ENCODE measurements at places on chromosomes 7 and 10.

- no peak for DNase-seq
These were observed 84.1 kb upstream of the GNA12 start for GRCh38 chr7:2928256-2928612.

DNA sequence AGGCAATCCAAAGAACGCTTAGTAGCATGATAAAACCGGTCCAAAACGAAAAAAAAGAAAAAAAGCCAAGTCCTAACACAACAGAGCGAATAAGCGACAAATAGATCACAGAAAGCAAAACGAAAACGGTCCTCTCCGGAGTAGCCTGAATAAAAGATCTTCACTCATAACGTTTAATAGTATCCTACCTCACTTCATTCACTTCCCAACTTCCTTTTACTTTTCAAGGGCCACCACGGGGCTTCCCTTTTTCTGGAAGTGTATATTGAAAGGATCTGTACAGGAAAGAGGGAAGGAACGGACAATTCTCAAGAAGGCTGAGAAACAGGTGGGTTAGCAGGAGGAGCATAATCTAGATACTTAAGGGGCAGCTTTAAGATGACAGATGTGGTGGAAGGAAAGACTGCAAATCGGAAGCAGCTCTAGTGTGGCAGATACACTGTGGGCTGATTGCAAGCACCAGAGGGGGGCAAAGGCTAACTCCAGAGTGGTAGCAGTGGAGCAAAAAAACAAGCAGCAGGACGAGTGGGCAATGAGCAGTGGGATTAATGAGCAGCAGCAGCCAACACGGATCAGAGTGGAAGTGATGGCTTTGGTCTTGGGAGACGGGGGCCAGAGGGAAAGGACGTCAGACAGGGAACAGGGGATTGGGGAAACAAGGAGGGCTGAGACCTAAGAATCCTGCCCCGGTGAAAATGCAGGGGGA is 866 bp downstream of the CNOT4 start:
- DNase-seq: no peak

DNA sequence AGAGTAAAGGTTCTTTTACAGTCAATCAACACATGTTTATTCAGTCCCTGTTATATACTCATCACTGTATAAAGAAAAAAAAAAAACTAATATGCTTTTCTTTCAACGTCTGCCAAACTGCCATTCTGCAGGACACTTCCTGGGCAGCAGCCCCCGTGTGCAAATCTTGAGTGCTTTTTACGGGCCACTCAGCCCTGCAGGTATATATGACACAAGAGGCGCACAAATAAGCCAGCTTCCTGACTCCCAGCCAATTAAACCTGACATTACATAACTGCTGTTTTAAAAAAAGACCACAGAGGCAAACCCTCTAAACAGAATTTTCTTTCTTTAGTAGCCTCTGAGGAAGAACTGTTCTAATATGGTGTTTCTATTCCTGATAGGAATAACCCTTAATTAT is 263.0 kb upstream of the NEBL start:
- no peak for DNase-seq

DNA sequence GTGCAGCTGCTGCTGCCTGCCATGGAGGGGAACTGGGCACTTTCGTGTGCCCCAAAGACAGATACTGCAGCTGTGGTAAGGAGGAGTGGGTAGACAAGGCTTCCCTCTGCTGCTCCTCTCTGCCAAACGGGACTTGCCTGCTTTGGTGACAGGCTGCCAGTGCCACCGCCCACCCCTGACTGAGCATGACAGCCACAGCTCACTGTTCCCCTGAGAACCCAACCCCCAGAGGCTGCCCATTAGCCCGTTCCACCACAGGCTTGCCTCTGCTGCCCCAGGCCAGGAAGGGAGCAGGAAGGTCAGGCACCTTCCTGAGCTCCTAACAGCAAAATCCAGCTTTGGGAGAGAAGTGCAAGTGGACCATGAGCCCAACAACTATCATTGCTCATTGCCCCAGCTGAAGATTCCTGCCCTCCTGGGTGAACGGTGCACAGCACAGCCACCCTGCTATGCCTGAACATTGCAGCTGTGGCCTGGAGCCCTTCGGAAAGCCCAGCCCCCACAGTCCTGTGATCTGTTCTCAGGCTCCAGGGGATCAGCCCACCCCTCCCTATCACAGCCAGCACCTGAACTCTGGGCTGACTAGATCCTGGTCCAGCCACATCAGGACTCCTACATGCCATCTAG is 58.7 kb upstream of the ANTXRL start:
- DNase-seq: no peak

GRCh38 chr10:69421611-69422308 is 5.0 kb upstream of the TACR2 start:
- no peak for DNase-seq

DNA sequence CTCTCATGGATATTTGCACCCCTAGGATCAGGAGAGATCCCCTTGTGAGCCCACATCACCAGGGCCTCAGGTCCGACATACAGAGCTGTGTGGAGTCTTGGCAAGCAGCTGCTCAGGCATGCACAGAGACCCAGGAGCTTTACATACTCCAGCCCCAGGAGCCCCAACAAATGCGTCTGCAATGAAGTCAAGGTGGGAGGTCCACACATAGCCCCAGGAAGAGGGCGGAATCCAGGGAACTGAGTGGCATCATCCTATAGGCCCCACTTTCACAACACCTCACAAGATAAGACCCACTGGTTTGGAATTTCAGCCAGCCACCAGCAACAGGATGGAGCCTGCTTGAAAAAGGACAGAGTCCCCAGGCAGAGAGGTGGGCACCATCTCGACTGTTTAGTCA is 106.7 kb downstream of the LSMEM1 start:
- DNase-seq: no peak

- peak; percentile 52 for DNase-seq
These were observed 14.9 kb downstream of the DUSP5 start for GRCh38 chr10:110512461-110513187.

DNA sequence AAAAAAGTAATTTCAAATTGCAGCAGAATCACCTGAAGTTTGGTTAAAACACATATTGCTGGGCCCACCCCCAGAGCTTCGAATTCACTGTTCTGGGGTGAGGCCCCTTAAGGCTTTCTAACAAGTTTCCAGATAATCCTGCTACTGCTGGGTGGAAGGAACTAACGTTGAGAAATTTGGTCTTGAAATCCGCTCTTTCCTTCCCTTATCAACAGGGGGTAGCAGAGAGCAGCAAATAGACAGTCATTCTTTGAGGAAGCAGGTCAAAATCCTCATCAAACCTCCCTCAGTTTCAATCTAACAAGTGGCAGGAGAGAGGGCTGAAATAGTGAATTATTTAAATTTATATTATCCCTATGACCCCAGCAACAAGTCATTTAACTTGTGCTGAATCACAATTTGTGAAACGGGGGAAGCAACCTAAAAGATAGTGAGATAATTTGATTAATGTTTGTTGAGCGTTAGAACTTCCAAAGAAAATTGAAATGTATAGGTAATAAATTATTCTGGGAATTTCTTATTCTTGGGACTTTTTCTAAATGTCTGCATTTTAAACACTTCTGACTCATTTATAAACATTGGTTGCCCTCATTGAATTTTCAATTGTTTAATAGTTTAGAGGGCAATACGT is 21.7 kb upstream of the MALSU1 start:
- peak; percentile 3 for DNase-seq

DNA sequence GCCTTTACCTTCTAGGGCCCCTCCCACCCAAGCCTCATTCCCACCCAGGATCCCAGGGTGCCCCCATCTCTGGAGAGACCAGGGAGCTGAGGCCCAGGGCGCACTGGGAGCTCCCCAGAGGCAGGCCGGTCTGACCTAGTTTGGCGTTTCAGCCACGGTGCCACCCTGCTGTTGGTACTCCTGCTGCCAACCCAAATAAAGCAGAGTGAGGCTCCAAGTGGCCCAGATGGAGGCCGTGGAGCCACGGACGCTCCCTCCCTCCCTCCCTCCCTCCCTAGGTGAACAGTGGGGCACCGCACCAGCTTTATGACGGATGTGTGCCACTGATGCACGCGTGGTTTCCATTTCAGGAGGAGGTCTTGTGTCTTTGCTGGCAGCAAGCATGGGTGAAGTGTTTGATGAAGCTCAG is 1.8 kb downstream of the INPP5A start:
- DNase-seq: peak; percentile 25

DNA sequence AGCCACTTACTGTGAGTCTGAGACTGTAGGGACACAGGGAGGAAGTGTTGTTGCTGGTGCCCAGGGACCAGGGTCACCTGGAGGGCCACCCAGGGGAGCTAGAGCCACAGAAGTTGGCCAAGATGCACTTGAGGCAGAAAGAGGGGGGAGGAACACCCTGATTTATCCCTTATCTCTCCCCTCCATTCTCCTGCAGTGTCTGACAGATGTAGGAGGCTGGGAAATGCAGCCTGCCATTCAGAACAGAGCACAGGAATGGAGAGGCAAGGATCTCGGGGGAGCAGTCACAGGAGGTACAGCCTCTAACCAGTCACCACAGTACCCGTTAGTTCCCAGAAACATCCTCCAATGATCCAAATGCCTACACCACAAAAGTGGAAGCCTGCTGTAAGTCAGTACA is 118.4 kb upstream of the SLC26A5 start:
- DNase-seq: no peak

- no peak for DNase-seq
These were observed 82.6 kb downstream of the DNMBP start for GRCh38 chr10:99926925-99927720.

DNA sequence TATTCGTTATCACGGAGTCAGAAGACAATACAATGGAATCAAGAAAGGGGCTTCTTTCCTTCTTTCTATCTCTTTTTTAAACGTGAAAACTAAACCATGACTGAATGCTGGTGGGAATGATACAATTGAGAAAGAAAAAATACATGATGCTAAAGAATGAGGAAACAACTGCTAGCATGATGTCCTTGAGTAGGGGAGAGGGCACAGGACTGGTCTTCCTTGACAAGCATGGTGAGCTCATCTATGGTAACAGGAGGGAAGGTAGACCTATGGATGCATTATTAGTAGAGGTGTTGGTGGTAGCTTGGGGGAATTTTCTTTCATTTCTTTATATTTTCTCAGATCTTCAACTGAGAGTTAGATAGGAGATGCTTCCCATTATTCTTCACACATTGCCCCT is 88.9 kb upstream of the COL1A2 start:
- DNase-seq: no peak

DNA sequence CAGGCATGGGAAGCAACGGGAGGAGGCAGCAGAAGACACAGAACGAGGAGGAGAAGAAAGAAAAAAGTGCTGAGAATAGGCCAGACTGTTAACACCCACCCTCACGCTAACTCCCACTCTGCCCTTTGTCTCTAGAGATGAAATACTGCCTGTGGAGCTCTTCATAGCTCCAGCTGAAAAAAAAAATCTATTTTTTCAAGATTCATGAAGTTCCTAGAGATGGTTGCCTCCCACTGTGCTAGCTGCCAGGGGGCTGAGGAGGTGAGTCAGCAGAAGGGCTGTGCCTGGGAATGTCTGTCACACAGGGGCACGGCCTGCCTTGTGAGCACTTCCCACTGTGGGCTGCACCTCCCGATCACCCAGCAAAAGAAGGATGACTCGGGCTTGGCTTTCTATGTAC is 144.5 kb downstream of the RNF216 start:
- DNase-seq: no peak
